Naive thymus-derived CD4-positive, alpha-beta T cell (primary cell): ENCODE measurements at places on chromosomes 12 and 14. TPM values are rescaled to one million over a fixed set of nuclear protein-coding genes. Genes with fewer than 3 reads are reported as not detected.

DNA sequence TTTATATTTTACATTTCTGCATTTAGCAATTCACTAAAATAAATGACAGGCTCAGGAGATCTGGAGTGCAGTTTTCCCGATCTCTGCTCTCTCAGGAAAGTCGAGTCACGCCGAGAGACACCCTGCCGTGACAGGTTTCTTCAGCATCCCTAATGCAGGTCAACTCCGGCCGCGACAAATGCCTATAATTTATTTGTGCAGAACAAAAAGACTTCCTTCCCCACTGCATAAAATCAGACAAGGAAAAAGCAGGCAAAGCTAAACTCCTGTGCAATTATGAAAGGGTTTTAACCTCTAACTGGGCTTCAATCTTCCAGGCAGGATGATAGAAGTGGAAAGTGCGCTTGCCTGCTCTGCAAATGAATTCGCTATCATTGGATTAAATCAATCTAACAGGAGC, 28.1 kb downstream of the SPRING1 start:
- H3K27me3 ChIP-seq: no peaks in the 10 kb centered on the region
- no peak for DNase-seq
- no peak overlapping the region for H3K27ac ChIP-seq
- no peaks in the 10 kb centered on the region for H3K36me3 ChIP-seq

- no peaks in the 10 kb centered on the region for H3K27me3 ChIP-seq
- H3K36me3 ChIP-seq: no peaks in the 10 kb centered on the region
- H3K4me1 ChIP-seq: peaks cover 7% of the 10 kb centered on the region
- DNase-seq: no peak
These were observed 293.0 kb downstream of the BTG1 start for GRCh38 chr12:91852634-91853033.

DNA sequence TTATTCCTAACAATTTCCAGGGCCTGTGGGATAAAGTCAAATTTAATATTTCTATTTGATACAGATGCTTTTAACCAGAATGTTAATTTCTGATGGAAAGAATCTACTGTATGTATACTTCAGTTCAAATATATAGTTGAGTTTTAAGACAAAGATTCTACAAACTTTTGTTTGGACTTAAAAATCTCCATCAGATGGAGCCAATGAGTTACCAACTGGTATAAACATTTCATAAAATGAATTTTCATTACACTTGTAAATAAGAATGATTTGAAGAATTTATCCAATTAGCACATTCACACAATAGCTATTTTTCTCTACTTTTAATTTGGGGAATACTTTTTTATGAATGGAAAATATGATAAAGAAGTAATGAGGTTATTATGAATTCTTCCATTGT, 425.2 kb upstream of the MIS18BP1 start:
- DNase-seq: no peak
- H3K27me3 ChIP-seq: no peaks in the 10 kb centered on the region
- H3K4me1 ChIP-seq: no peaks in the 10 kb centered on the region
- no peaks in the 10 kb centered on the region for H3K36me3 ChIP-seq

DNA sequence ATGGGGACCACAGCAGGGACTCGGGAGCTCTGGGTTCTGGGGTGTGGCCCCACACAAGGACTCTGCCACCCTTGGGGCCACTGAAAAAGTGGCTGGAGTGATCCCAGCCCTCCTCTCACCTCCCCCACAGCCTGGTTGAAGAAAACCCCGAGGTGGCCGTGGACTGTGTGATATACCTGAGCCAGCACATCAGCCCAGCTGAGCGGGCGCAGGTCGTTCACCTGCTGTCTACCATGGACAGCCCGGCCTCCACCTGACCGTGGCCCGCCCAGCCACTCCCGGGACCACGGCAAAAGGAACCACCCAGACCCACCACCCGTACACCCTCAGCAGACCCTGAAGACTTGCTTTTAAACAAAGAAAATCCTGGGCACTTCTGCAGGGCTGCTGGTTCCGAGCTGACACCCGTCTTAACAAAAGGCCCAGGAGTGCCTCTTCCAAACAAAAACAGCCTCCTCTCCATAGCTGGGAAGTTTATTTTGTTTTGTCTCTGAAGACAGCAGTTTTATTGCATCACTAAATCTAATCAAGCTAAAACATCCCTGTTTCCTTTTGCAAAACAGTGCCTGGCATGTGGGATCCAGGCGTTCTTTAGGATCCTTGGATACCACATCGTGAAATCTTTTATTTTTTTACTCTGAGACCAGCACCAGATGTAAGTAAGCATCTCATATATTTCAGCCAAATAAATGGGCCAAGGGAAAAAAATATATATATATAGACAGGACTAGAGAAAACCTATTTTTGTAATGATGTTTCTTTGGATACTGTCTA, 42.8 kb downstream of the FOXN4 start:
- H3K27ac ChIP-seq: no peak overlapping the region
- no peak overlapping the region for H3K4me3 ChIP-seq
- H3K36me3 ChIP-seq: peaks cover 45% of the 10 kb centered on the region
- no peaks in the 10 kb centered on the region for H3K4me1 ChIP-seq

DNA sequence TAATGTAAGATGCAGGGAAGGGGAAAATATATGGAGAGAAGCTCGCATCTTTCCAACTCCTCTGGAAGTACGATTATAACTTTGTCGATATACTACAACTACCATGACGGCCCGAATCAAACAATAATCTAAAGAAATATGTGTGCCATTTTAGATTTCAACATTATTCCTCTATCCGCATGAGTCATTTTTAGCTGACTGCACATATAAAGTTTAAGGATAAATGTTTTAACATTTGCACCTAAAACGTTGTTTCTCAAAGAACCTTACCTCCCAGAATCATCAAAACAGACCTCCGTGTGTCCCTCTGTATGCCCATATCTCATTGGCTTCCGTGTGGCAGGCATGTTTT, 482 bp downstream of the WDHD1 start:
- peak overlapping the region; percentile 86 for H3K27ac ChIP-seq
- no peaks in the 10 kb centered on the region for H3K36me3 ChIP-seq
- no peak for DNase-seq
- no peaks in the 10 kb centered on the region for H3K27me3 ChIP-seq
- H3K4me1 ChIP-seq: peaks cover 31% of the 10 kb centered on the region
- peak overlapping the region; percentile 87 for H3K4me3 ChIP-seq

- H3K36me3 ChIP-seq: no peaks in the 10 kb centered on the region
- H3K4me1 ChIP-seq: peaks cover 19% of the 10 kb centered on the region
- H3K4me3 ChIP-seq: no peak overlapping the region
These were observed 22.6 kb downstream of the CBX5 start for GRCh38 chr12:54257332-54257731.

GRCh38 chr14:39673734-39674133, 241.5 kb upstream of the FBXO33 start:
- no peaks in the 10 kb centered on the region for H3K27me3 ChIP-seq
- no peak overlapping the region for H3K4me3 ChIP-seq

DNA sequence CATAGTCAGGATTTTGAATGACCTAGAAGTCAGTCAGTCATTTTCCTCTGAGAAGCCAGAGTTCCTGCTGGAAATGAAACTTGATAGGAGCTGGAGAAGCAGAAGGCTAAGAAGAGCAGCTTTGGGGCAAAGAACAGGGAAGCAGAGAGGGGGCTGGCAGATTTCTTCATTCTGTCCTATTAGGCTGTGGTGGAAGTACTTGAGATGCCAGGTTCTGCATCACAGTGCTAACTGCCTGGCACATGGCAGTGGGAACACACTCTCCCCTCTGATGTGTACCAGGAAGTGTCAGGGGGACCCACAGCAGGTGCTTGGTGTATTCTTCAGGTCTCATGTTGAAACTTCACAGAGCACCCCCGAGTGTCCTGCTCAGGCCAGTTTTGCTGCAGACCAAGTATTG, 61.0 kb downstream of the SUSD6 start:
- no peak for DNase-seq
- no peaks in the 10 kb centered on the region for H3K27me3 ChIP-seq
- H3K27ac ChIP-seq: no peak overlapping the region
- no peaks in the 10 kb centered on the region for H3K36me3 ChIP-seq
- H3K4me1 ChIP-seq: peaks cover 52% of the 10 kb centered on the region
- H3K4me3 ChIP-seq: no peak overlapping the region

DNA sequence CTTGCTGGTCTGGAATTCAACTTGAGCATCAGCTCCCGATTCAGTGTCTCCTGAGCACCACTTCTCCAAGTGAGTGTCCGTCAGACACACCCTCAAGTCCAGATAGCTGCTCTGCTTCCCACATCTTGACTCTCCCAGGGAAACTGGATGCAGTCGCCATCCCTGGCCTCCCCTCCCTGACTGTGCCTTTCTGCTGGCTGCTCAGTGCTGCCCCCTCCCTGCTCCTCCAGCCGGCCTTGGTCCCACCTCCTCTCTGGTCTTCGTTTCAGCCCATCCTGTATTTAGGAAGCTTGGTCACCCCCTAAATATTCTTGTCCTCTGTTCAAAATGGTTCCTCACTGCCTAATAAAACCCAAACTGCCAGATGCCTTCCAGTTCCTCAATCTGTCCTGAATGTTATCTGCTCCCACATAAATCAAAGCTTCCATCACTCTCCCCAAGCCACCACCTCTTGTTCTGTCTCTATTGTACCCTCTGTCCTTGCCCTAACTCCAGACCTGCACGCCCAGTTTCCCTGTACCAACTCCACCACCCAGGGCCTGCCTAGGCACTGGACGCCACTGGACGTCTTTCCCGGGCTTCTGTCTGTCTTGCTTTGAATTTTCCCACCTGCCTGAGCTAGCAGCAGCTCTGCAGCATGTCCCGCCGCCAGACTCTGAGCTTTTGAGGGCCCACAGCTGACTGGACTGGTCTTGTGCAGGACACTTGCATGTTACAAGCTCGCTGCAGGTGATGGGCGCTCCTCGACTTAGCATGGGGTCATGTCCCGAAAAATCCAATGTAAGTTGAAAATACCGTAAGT, 33.8 kb downstream of the CCDC92 start:
- H3K36me3 ChIP-seq: peaks cover 5% of the 10 kb centered on the region
- no peak for DNase-seq
- H3K4me1 ChIP-seq: peaks cover 18% of the 10 kb centered on the region
- H3K27ac ChIP-seq: peak overlapping the region; percentile 68
- H3K4me3 ChIP-seq: peak overlapping the region; percentile 13
- H3K27me3 ChIP-seq: no peaks in the 10 kb centered on the region

- no peak for DNase-seq
- no peak overlapping the region for H3K27ac ChIP-seq
- no peaks in the 10 kb centered on the region for H3K27me3 ChIP-seq
- H3K36me3 ChIP-seq: no peaks in the 10 kb centered on the region
- no peaks in the 10 kb centered on the region for H3K4me1 ChIP-seq
- no peak overlapping the region for H3K4me3 ChIP-seq
These were observed 90.0 kb upstream of the SLC38A4 start for GRCh38 chr12:46915836-46916235.

DNA sequence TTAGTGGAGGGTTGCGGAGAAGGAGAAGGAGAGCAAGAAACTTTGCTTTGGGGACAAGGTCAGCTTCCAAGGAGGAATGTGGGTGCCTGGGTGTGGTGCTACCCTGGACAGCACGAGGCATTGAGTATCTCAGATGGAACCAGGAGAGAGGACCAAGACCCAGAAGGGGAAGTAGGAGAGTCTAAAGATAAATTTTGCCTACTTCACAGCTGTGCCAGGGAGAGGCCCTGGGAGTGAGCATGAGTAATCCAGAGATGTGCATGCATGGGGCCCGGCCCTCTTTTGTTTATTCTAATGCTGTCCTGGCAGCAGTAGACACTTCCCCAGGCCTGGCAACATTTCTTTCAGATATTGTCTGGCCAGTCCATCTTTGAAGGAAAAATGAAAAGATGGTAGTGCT, 49.5 kb upstream of the GNPNAT1 start:
- H3K27ac ChIP-seq: no peak overlapping the region
- no peak for DNase-seq
- no peaks in the 10 kb centered on the region for H3K27me3 ChIP-seq
- H3K4me3 ChIP-seq: no peak overlapping the region
- H3K36me3 ChIP-seq: no peaks in the 10 kb centered on the region

DNA sequence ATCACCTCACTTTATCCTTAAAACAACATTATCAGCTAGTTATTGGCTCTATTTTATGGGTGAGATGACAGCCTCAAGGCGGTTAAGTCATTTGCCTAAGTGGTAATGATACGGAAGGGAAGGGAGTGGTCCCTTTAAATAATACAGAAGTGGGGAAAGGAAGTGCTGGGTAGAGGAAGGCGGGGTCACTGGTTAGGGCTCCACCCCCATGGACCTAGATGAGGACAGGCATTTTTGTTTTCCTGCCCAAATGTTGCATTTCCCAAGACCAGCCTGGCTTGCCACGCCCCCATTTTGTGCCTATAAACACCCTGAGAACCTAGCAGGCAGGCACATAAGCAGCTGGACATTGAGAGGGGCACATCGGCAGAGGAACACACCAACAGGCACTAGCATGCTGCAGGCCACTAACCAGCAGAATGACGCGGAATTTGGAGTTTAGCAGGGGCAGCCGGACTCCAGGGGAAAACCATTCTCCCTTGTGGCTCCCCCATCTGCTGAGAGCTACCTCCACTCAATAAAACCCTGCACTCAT, 100.9 kb downstream of the EPS8 start:
- no peaks in the 10 kb centered on the region for H3K36me3 ChIP-seq
- no peak overlapping the region for H3K27ac ChIP-seq
- no peaks in the 10 kb centered on the region for H3K27me3 ChIP-seq
- H3K4me3 ChIP-seq: no peak overlapping the region

- no peaks in the 10 kb centered on the region for H3K36me3 ChIP-seq
- no peak overlapping the region for H3K4me3 ChIP-seq
- H3K4me1 ChIP-seq: no peaks in the 10 kb centered on the region
- DNase-seq: no peak
- H3K27ac ChIP-seq: no peak overlapping the region
These were observed 279.9 kb upstream of the FAR2 start for GRCh38 chr12:28869197-28869596.

DNA sequence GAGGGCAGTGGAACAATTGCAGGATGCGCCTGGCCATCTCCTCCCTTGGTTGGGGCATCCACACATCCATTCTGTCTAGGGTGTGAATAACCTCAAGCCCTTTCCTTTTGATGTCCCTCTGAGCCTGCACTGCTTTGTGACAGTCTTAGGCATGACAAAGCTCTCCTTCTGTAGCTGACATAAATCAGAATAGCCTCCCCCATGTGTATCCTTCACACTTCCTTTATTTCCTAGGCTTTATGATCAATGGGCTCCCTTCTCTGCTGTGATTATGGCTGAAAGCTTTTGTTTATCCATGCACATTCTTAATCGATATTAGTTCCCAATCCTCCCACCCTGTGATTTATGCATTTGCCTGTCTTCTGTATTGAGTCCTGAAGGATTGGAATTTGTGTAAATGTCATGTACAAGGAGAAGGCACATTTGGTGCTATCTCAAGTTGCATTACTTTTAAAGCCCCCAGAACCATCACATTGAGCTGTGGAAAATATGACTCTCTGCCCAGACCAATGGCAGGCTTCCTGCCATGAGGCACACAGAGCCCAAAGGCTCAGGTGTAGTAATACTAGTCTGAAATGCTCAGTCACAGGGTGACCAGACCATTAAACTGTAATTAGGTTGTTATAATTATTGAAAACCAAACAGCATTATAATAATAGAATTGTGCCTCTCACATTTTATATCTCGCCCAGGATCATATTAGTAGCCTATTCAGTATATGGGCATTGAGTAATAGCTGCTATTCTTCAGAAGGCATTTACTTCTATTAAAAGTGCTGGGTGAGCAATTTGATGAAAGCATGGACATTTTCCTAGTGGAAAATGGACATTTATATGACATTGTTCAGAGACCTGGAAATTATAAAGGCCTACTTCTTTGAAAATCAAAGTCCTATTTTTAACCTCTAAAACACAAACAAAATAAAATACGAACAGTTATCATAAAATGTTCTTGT, 14.0 kb downstream of the EMP1 start:
- H3K36me3 ChIP-seq: no peaks in the 10 kb centered on the region
- H3K27ac ChIP-seq: no peak overlapping the region
- H3K4me1 ChIP-seq: no peaks in the 10 kb centered on the region
- H3K4me3 ChIP-seq: no peak overlapping the region

The PDE3A gene
- not detected for total RNA-seq

The GDF3 gene
- not detected for total RNA-seq

The TTC9 gene
- 33.4 TPM for total RNA-seq

The CCDC175 gene
- not detected in 2 replicates for total RNA-seq

The MANSC1 gene
- 0.83 TPM for total RNA-seq

The OR6C2 gene
- not detected for total RNA-seq

The RIMBP2 gene
- not detected for total RNA-seq

The TNFAIP2 gene
- 5.5 TPM for total RNA-seq

The UBE3B gene
- 57.1 TPM for total RNA-seq
